Choroid plexus epithelial cell (primary cell): ENCODE measurements at places on chromosomes 1 and 21.

- peak; percentile 92 for DNase-seq
These were observed 734.2 kb upstream of the ADAMTS5 start for GRCh38 chr21:27700974-27701614.

- DNase-seq, result peak; percentile 13
These were observed 53.3 kb upstream of the FAM89A start for GRCh38 chr1:231093156-231093922.

DNA sequence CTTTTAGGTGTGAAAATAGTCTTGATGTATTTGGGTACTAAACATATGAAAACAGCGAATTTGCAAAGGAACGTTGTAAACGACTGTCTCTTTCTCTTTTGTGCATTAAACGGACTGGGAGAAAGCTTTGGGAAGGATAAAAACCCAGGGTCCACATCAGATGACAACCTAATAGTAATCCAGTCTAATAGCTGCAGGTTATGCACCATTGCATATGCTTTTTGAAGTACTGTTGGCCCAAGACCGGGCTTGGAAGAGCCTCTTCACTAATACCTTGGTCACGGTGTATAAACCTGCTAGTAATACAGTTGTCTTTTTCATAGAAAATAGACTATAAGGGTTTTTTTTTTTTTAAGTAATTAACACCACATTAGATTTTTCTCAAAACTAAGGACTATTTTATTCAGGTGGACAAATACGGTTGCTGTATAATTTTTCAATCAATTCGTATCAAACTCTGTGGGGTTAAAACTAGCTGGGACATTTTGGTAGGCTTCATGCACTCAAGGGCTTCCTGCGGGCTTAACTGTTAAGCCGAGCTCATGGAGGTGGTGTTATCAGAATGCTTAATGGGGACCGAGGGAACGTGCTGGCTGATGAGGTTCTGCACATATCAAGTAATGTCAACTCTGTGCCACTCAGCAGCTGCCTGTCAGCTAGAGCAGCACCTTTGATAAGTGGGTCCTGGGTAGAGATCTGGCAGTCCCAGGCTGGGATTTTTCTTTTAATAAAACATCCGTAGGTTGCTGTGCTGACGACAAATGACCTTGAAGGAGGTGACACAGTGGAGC, 2.1 kb downstream of the RYR2 start:
- no peak for DNase-seq

- DNase-seq, result no peak
These were observed 155.9 kb downstream of the ZNF281 start for GRCh38 chr1:200253774-200254495.

DNA sequence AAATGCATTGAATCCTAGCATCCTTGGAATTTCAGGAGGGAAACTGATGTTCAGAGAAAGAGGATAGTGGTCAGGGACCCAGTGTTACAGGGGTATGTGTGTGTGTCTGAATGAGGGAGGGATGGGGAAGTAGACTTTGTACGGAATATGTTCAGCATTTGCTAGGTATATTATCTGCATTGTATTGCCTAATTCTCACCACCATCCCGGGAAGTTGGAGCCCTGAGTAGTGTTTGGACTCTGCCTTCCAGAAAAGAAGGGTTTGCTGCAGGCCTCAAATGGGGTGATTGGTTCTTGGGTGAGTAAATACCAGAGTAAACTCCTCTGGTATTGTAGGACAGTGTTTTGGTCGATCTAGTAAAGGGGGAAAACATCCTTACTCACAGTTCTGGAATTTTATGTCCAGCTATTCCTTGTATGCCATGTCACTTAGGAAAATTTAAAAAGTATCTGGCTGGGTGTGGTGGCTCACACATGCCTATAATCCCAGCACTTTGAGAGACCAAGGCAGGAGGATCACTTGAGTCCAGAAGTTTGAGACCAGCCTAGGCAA, 7.1 kb upstream of the ZNF496 start:
- no peak for DNase-seq

DNA sequence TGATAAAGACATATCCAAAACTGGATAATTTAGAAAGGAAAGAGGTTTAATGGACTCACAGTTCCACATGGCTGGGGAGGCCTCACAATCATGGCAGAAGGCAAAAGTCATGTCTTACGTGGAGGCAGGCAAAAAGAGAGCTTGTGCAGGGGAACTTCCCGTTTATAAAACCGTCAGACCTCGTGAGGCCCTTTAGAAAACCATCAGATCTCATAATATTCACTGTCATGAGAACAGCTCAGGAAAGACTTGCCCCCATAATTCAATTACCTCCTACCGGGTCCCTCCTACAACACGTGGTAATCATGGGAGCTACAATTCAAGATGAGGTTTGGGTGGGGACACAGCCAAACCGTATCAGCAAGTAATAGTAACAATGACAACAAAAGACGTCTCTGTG, 88.2 kb upstream of the SLC25A33 start:
- DNase-seq, result no peak

DNA sequence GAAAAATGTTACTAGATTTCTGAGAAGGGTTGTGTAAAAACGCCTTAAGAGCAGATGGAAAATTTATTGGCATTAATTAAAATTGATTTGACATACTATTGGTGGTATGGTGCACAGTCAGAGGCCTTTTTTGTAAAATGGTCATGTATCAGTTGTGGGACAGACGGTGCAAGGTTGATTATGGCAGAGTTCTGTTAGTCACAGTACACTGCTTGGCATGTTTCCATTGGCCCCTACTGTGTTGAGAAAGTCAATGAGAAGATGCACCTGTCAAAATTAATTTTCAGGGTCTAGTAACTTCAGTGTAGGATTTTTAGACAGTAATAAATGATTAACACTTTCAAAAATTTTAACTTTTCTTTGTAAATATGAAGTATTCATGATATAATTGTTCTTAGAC, 4.4 kb downstream of the B3GALT2 start:
- peak; percentile 24 for DNase-seq

DNA sequence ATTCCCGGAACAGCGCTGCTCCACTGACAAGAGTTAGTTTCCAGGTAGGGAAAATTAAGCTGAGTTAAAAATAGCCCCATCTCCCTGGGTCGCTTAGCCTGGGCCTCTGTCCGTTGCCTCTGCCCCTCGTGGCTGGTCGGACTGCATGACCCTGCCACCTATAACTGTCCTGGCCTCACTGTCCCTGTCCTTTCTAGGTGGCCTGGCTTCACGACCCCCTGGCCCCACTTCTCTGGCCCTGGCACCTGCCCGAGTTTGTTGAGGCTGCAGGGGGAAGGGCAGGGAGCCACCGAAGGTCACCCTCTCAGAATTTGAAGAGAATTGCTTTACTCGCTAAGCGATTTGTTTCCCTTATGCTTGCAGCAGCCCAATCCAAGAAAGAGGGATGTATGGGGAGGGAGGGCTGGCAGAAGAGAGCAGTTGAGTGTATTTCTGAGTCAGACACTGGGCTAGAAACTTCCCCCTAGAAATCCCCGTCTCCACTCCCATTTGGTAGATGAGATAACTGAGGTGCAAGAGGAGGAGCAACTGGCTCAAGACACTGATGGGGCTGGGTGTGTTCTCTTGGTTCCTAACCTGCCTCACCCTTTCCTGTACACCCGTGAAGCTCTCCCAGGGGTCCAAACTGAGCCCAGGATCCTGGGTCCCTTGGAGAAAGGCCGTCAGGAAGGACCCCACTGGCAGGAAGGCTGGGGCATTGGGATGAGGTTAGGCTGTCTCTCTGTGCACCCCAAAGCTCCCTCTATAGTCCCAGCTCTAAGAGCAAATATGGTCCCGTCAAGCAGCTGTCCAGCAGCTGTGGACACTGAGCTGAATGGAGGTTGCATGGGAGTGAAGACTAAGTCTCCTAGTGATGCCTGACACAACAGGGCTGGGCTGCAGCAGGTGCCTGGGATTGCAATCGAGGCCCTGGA, 2.9 kb upstream of the EDN2 start:
- no peak for DNase-seq

DNA sequence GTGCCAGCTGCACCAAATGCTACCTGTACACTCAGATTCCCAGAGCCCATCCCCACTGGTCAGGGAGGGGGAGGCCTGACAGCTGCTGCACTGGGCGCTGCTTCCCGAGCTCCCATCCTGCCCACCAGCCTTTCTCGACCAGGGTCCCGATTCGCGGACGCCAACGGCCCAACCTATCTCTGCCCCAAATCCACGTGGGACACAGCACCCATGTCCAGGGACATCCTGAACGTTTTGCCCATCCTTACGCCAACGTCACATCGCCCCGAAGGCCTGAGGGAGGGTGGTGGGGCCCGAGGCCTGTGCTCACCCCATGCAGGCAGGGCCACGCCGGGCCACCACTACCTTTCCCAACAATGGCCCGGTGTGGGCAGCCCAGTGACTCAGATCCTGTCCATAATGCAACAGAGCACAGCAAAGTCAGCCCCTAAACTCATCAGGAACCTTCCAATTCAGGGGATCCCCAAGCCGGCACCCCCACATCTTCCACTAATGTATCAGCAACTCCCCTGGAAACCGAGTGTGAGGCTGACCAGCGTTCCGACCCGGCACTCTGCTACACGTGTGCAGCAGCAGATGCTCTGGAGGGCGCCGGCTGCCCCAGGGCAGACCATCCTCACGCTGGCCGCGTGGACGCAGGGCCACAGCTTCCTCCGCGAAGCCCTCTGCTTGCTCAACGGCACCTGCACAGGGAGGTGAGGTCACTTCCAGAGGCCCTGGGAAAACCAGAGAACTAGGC, 11.3 kb upstream of the TMEM240 start:
- DNase-seq, result no peak

DNA sequence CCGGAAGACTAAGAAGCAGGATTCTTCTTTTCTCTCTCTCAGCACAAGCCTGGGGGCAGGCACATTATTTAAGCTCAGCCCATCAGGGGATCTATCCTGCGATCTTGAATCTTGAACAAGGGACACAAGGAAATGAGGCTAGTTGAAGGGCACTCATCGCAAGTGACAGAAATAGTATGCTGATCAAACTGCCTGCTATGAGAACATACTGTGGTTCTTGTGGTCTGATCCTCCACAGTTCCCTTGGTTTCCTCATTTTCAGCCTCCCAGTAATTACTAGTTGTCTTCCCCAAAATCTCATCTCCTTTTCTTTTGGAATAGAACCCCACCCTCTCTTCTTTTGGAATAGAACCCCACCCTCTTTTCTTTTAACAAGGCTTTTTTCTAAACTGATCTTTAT, 6.5 kb downstream of the ANKRD45 start:
- no peak for DNase-seq

- no peak for DNase-seq
These were observed 9.1 kb downstream of the CTSE start for GRCh38 chr1:206014601-206015000.

DNA sequence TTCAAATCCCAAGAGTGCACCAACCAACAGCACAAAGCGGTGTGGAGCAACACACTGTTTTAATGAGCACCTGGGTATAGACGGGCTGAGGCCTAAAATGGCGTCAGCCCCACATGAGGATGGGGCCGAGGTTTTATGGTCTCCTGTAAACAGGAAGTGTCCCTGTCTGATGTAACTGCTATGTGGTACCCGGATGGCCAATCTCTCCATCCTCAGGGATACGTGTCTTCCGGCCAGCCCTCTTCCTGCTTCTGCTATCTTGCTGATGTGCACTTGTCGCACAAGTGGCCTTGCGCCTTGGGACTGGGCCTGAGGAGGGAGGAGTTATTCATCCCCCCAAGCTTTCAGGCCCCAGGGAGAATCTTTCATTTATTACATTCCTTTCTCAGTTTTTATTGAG, 73.5 kb downstream of the CNST start:
- DNase-seq, result no peak

- DNase-seq, result peak; percentile 57
These were observed 125.5 kb upstream of the HNRNPU start for GRCh38 chr1:244989813-244990212.

GRCh38 chr1:47812904-47813514, 184.2 kb downstream of the TRABD2B start:
- DNase-seq, result peak; percentile 55

DNA sequence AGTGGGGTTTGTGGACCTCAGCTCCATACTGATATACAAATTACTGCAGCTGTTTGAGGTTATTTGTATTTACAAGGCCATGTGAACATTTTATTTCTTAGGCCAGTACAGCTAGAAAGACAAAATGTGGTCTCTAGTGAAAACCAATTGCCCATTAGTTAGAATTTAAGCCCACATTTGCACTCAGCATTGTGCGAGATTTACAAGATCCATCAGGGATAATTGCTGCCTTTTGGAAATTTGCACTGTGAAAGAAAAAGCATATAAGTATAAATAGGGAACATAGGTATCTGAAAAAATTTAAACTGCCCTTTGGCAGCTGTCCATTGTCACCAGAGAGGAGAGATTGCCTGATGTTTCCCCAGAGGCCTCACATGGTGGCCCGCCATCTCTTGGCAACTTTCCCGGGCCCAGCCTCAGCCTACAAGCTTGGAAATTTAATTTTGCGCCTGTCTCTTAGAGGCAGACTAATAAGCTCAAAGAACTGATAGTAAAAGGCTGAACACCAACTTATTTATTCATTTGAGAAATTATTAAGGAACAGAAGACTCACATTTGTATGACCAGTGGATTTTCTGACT, 120.7 kb downstream of the MAP3K21 start:
- no peak for DNase-seq

DNA sequence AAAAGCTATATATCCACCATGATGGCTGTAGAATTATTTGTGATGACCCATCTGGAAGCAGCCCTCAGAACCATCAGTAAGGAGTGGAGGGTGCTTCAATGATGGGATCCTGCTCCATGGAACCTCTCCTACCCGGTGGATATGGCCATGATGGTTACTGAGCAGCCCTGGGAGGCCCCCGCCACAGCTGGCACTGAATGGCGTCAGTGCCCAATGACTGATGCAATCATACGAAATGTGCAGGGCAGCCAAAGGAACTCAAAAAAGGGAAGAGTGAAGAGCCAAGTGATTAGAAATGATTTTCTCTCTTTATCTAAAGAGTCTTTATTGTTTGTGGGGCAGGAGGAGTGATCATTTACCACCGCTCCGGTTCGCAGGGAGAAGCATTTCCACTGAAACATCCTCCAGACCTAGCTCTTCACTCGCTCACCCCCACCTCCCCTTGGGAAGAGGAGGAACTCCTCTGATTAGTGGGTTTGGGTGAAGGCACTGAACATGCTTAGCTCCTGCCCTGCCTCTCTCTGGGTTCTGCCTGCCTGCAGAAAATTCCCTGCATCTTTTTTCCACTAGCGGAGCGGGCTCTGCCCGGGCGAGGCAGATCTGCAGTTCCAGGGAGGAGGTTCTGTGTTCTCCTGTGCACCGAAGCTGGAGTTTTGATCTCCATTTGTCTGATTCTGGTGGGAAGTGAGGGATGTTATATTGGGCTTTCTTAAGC, 260.3 kb downstream of the GRIK3 start:
- DNase-seq, result no peak

DNA sequence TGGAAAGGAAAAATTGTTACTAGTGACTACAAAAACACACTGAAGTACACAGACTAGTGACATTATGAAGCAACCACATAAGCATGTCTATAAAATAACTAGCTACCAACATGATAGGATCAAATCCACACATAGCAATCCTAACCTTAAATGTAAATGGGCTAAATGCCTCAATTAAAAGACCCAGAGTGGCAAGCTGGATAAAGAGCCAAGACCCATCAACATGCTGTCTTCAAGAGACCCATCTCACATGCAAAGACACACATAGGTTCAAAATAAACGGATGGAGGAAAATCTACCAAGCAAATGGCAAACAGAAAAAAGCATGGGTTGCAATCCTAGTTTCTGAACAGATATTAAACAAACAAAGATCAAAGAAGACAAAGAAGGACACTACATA, 49.4 kb upstream of the LRRC8B start:
- no peak for DNase-seq

GRCh38 chr21:35048183-35048601, 910 bp downstream of the RUNX1 start:
- DNase-seq, result no peak
